ENCODE measurements at places on chromosomes 2 and 18.

DNA sequence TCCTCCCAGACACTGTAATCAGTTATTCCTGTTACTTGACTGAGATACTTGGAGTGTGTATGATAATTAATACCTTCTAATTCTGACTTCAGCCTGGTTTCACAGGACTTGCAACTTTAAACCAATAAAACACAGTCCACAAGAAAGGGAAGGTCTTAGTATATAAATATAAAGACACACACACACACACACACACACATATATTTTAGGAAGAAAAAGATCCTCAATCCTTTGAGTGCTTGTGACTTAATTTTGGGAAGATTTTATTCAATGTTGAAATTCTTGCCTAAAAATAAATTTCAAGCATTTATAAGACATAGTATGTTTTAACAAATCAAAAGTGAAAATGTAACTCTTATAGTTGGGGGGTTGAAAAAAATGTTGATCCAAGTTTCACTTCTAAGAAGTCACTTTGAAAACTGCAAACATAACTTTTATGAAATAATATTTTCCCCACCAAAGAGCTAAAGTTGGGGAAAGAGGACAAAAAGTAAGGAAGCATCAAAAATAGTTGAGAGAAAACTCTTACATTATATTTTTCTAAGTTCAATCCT, 824 bp upstream of the VPS54 start:
- DNase-seq = no peak

GRCh38 chr2:76268902-76269620, 558.3 kb upstream of the GCFC2 start:
- no peak for DNase-seq

GRCh38 chr2:207480521-207481040, 49.2 kb upstream of the CREB1 start:
- DNase-seq = no peak

GRCh38 chr2:230742781-230743180, 30.1 kb downstream of the CAB39 start:
- DNase-seq = no peak

All from HuH-7.5 (cell line).